Placental pericyte (primary cell): ENCODE measurements at places on chromosomes 12 and 14. TPM values are rescaled to one million over a fixed set of nuclear protein-coding genes. Genes with fewer than 3 reads are reported as not detected.

Gene SPRING1
- total RNA-seq = 22.3 and 43.2 TPM in 2 replicates

Gene DDN
- total RNA-seq = 0.14 TPM in 1 of 2 replicates, not detected in the other

Gene RNF31
- total RNA-seq = 57.8 and 65.3 TPM in 2 replicates

Gene TC2N
- under 0.01 and 0.14 TPM in 2 replicates for total RNA-seq

Gene RD3L
- not detected in 2 replicates for total RNA-seq

Gene NEUROD4
- total RNA-seq = not detected in 2 replicates

Gene RDH12
- under 0.01 TPM in 1 of 2 replicates, not detected in the other for total RNA-seq

Gene DCN
- 131 and 1,080 TPM in 2 replicates for total RNA-seq

Gene VWF
- total RNA-seq = 0.22 and 1.3 TPM in 2 replicates
